ENCODE measurements at places on chromosomes 6 and 20.

DNA sequence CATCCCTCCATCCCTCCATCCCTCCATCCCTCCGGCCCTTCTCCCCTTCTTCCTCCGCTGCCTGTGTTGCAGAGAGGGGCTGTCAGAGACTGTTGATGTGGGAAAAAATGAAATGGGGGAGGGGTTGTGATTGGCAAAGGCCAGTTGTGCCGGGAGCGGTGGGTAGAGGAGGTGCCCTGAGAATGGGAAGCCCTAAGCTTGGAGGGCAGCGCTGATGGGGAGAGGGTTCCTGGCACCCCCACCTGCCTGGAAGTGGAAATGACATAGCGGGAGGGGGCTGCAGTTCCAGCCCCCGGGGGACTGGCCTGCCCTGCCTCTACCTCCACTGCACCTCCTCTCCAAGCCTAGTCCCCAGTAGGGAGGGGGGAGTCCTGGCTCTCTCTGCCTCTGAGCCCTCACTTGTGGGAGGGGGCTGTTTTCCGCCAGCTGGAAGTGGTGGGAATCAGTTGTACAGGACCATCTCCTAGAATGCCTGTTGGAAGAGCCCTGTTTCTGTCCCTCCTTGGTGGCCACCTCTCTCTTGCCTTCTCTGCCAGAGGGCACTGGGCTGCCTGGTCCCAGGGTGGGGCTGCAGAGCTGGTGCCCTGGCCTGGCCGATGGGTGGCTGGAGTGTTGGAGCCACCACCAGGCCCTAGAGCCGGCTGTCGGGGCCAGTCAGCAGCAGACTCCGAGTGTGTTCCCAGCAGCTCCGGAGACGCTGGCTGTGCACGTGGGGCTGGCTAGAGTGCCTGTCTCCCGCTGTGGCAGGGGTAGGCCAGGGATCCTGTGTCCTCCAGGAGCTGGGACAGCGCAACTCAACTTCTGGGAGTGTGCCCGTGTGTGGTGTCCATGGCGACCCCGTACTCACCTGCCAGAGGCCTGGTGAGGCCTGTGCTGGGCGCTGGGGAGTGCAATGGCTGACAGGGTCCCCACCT is 1.5 kb downstream of the DLGAP4 start:
- no peak for DNase-seq

- no peak for DNase-seq
These were observed 94.7 kb upstream of the NXT1 start for GRCh38 chr20:23255716-23256385.

DNA sequence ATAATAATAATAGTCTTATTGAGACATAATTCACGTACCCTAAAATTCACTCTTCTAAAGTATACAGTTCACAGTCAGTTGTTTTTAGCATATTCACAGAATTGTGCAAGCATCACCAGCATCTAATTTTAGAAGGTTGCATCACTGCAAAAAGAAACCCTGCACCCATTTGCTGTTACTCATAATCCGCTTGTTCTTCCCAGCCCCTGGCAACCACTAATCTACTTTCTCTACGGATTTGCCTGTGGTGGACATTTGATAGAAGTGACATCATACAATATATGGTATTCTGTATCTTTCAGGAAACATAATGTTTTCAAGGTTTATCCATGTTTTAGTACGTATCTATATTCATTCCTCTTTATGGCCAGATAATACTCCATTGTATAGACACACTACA is 41.5 kb upstream of the FAM184A start:
- no peak for DNase-seq

DNA sequence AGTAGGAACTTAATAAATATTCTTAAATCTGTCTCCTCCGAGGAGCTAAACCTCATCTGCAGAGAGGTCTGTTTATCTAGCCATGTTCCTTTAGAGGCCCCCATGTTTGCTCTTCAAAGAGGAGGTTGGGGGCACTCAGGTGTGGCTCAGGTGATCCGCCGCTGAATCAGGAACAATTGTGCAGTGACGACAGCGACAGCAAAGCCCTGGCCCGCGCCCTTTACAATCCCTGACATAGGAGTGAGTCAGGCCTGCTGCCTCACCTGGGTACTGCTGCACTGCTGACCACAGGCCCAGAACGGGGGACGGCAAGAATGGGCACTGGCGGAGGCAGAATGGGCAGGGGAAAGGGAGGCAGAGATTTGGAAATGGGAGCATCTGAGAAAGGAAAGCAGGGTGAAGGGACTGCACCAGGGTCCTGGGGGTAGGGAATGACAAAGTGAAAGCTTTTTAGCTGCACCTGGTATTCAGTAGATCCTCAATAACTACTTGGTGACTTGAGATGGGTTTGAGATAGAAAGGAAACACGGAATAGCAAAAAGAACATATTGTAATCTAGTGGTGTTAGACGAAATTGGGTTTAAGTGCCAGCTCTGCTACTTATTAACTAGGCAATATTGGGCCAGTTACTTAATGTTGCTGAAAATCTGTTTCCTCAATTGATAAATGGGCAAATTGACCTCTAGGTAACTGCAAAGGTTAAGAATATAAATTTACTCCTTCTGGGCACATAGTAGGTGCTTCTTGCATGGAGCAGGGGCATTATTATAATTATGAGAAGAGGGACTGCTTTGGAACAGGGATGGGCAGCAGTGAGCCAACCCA is 5.4 kb upstream of the IER3 start:
- DNase-seq = no peak

DNA sequence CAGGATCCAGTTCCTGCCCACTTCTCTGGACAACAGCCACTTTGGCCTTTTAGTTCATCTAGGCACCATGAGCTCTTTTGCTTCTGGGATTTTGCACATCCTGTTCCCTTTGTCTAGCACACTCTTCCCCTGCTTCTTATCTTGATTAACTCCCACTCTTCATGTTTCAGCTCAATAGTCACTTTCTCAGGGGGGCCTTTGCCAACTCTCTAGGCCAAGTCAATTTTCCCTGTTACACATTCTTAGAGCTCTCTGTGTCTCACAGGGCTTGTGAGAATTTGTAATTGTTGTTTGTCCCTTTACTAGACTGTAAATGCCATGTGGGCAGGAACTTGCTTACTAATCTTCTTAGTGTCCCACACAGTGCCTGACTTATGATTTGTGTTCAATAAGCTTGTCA is 58.1 kb upstream of the EPB41L1 start:
- no peak for DNase-seq

DNA sequence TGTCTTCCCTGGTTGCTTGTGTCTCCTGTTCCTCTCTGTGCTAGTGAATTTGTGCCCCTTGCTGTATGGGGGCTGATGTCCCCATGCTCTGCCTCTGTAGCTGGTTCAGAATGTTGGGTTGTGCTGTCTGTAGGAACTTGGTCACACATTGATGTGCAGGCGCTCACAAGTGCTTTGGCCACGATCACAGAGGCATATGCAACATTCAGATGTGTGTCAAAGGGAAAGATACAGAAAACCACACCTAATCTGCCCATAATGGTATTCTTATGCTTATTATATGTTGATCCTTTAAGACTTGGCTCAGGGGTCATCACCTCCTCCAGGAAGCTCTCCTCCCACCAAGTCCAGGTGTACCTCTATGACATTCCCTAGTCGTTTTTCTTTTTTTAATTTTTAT is 17.1 kb upstream of the DHX35 start:
- no peak for DNase-seq

GRCh38 chr20:11917663-11918062 is at the start of gene BTBD3:
TSS of gene BTBD3 (plus strand) at chr20:11917893. CDS start at chr20:11918276, 383 bp downstream.
- no peak for DNase-seq

GRCh38 chr6:12164508-12164770 is 125.7 kb upstream of the EDN1 start:
- DNase-seq = no peak

DNA sequence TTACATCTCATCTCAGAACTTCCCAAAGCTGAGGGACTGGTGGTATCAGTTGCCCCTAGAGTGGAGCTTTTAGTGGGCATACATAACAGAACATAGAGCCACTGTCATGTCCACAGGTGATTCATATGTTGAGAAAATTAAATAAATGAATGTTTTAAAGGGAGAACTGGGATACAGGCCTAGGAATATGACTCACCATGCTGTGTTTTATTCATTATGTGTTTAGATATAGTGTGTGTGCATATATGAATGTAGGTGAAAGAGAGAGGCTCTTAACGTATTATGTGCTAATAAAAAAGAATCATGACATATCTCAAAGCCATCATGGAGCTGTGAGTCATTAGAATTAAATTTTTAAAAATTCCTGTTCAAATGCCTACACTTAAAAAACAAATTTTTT is 332.2 kb upstream of the RSPO3 start:
- DNase-seq = no peak

GRCh38 chr20:3813848-3814581 is 6.3 kb upstream of the AP5S1 start:
- no peak for DNase-seq

GRCh38 chr6:42295677-42296076 is 78.0 kb upstream of the MRPS10 start:
- DNase-seq = peak; percentile 26

DNA sequence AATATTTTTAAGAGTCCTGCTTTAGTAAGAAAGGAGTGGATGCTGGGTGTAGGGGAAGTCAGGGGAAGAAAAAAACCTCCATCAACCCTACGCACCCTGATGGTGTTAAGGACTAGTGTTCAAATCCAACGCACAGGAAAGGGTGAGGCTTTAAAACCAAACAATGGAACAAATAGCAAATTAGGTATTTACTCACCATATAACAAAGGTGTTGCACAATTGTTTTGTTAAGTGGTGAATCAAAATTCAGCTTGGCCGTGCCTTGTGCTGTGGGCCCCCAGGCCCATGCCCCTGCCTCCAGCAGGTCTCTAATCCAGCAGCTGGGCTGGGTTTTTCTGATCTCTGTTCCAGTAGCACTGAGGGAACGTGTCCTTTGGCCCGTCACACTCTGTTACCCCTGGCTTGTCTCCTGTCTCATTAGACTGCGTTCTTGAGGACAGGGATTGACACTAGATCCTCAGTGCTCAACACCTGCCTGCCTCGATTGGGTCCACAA is 11.8 kb downstream of the FAM83D start:
- no peak for DNase-seq

GRCh38 chr6:122783401-122783800 is 3.9 kb downstream of the FABP7 start:
- no peak for DNase-seq

GRCh38 chr6:75204959-75205775 is 686 bp downstream of the COL12A1 start:
- no peak for DNase-seq

GRCh38 chr6:128414943-128415342 is 105.5 kb downstream of the PTPRK start:
- DNase-seq = no peak

DNA sequence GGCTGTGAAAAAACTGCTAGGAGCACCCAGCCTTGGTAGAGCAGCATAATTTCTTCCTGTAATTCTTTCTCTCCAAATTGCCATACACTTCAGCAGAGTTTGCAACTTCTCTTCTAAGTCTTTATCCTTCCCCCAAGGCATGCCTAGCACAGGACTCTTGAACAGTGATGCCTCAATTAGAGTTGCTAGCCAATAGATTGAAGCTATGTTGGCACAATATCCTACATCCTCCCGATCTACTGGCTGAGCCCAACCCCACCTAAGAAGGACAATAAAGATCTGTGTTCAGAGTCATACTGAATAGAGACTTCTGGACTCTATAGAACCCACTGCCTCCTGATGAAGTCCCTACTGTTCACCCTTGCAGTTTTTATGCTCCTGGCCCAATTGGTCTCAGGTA is at the start of gene DEFB126:
TSS of gene DEFB126 (plus strand) at position 301 of the 400 bp plus-strand sequence. CDS start at position 340, 39 bp downstream.
- no peak for DNase-seq

DNA sequence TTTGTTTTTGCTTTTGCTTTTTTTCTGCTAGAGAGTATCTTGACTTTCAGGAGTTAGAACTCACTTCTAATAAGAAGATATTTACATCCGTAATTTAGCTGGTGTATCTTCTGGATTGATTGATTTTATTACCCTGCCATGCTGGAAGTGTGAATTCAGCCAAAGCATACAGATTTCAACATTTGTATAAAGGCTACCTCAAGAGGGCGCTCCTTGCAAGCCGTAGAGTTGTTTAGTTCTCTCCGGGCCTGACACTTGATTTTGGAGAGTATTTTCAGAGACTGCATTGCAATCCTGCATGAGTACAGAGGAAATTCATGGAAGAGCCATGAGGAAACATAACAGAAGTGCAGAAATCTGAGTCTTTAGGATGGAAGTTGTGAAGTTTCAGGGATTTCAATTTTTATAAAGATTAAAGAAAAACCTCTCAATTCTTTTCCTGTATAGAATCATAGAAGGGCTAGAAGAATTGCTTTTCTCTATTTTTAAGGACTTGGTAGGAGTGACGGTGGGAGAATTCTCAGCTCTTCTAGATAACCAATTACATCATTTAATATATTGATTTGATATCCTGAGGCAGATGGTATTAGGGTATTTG is 66.7 kb upstream of the TIAM2 start:
- peak; percentile 65 for DNase-seq

DNA sequence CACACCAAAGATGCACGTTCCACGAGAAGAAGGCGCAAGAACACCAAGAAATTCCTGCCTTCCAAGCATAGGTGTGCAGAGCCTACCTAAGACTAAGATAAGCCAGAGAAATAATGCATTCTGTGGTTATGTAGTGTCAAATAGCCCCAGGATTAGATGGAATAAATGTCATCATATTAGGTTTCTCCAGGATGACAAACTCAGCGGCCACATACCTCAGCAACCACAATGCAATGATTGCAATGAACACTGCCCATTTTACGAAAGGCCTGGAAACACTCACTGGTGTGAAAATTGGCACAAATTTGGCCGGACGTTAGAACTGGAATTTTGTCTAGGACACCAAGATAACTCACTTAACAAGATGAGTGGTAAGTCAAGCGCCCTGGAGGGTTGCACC is 129.7 kb downstream of the SLC22A3 start:
- no peak for DNase-seq

All from CD4-positive, alpha-beta T cell treated with Interleukin-4 for 1 hour (primary cell).